ENCODE measurements at places on chromosomes 6 and 20.
A peak's percentile ranks its signal among the peaks of the same experiment; 100 is the strongest.

DNA sequence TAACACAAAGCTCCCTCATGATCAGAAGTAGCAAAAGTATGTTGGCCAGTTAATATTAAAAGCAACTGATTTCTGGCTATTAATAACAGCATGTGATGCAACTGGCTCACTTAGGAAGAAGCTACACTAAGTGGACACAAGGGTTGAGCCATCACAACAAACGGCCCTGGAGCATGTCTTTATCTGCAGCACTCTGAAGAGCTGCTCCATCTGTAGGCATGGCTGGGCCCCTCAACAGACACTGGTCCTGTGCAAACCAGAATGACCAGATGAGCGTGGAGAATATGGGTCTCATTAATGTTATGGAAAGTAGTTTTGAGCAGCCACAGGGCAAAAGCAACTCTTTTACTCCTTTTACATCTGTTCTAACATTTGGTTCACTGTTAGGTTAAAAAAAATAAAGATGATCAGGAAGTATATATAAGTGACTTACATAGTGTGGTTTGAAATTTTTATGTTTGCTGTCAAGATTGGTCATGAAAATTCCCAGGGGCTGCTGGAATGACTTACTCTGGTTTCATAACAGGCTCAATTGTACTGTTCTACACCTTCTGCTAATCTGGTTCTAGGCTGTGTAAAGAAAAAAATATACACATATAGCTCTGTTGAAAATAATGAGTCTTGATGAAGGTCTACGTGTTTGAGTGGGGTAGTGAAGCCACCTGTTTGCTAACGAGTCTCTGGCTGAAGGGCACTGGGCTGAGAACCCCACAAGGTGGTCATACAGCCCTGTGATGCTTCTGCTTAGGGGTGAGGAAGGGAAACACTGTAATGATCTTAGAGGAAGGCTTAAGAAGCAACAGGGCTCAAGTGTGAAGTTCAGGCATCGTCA, 58.1 kb downstream of the INSM1 start:
- peak; percentile 37 for DNase-seq

GRCh38 chr6:152461556-152461955, 175.6 kb downstream of the SYNE1 start:
- no peak for DNase-seq

GRCh38 chr6:107956586-107957307, 1.3 kb downstream of the SEC63 start:
- no peak for DNase-seq

DNA sequence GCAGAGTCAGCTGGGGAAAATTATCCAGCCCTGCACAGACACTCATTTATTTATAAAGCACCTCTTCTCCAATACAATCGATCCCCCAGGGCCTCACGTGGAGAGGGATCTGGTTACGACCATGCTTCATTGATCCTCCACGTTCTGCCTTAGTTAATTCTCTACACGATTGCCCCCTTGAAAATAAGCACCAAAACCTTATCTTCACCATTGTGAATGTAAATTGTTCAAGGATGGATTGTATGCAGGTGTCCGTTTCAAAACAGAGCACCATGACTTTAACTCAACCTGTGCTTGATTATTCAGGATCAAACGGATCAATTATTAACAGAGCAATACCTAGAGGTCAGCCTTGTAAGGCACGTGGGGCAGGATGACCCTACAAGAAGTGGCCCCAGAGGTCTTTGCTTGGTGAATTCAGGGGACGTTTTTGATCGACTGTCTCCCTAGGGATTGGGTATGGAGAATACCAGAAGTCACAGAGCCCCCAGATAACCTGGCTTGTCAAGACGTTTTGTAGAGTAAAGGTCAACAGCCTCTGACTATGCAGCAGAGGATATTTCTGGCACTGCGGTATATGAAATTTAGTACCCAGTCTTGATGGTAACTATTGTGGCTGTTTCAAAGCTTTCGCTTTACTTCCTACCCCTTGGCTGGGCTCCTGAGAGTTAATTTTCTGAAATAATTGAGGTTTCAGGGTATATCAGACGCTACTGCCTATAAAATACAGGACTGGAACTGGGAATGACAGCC, 112.1 kb downstream of the NFATC2 start:
- DNase-seq = no peak

- no peak for DNase-seq
These were observed 74.7 kb downstream of the GRM1 start for GRCh38 chr6:146103416-146104072.

DNA sequence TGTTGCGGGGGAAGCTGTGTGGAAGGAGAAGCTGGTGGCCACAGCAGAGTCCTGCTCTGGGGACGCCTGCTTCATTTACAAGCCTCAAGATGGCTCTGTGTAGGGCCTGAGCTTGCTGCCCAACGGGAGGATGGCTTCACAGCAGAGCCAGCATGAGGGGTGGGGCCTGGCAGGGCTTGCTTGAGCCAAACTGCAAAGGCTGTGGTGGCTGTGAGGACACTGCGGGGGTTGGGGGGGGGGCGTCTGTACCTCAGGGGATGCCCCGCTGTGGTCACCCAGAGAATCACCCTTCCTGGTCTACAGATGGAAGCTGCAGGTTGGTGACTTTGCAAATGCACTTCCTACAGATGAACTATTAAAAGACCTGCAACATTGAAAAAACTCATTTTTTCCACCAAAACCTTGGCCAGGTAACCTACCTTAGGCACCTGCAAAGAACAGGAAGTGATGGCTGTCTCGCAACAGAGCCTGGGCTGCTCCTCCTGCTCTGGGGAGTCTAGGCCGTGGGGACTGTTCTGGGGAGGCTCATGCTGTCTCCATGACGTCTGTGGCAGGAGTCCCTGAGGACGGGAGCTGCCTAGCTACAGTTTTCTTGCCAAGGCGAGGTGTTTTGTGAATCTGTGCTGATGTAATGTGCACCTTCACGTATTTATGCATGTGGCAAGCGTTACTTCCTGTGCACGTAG, 7.3 kb downstream of the NPBWR2 start:
- no peak for DNase-seq

DNA sequence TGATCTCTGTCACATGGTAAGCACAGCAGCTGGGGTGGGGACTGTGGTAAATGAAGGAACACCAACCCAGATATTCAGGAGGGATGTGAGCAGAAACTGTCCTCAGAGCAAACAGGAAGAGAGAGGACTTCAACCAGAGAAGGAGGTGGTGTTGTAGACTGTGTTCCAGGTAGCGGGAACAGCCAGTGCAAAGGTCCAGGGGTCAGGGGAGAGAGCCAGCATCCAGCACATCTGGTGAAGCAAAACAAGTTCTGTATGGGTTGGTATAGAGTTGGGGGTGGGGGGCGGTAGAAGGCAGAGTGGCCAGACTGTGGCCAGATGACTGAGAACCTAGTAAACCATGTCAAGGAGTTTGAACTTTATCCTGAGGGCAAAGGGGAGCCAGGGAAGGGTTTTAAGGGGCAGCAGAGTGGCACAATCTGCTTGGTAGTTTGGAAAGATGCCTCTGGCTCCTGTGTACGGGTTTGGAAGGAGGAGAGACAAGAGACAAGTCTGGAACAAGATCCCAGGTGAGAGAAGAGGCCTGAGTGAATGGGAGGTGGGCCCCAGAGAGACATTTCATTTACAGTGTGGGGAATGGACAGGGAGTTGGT, 27.8 kb upstream of the TTPAL start:
- no peak for DNase-seq

DNA sequence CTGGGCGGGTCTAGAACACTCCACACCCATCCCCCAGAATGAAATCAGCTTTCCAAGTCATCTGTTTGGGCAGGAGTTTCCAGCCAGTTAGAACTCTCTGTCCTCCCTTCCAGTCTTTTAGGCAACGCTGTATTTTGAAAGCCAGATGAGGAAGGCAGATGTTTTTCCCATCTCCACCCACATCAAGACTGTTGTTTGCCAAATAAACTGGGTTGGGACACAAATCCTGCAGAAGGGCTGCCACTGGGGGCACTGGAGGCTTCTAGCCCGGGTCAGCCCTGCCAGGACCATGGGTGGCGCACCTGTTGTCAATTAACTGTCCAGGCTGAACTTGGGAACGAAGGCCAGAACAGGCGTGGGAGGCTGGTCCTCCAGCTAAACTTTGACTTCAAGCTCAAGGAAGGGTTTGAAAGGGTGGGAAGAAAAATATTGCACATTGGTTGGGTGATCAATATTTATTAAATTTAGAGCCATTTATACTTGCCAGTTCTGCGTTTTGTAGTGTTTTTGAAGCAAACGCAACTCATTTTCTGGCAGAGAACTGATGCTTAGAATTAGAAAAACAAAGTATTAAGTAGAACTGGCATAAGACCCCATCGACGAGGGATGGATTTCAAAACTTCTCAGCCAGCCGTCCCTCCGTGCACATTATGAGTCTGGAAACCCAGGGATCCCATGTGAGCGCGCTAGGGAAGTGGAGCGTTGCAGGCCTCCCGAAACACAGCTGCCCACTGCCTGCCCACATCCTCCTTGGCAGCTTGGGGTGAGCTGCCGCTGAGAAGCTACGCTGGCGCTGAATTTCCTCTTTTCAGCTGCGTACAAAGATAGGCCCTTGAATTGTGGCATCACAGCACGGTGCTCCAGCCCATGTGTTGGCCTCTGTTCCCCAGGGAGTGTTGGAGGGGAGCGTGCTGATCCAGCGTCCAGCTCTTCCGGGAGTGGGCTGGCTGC, 297.4 kb downstream of the QKI start:
- peak; percentile 14 for DNase-seq

DNA sequence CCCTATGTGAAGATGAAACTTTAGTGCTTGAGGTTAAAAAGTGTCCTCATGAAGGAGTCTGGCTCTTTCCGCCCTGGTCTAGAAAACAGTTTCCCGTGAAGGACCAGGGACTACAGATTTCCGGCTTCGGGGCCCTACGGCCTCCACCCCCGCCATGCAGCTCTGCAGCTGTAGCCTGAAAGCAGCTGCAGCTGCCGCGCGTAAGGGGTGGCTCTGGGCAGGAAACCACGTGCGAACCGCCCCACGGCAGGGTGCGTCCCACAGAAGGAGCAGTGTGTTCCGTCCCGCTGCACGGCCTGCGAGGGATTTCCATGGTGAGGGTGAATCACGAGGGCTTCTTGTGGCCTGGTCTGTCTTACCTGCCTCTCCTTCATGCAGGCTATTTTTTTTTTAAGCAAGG, 117.0 kb downstream of the ERMARD start:
- no peak for DNase-seq

DNA sequence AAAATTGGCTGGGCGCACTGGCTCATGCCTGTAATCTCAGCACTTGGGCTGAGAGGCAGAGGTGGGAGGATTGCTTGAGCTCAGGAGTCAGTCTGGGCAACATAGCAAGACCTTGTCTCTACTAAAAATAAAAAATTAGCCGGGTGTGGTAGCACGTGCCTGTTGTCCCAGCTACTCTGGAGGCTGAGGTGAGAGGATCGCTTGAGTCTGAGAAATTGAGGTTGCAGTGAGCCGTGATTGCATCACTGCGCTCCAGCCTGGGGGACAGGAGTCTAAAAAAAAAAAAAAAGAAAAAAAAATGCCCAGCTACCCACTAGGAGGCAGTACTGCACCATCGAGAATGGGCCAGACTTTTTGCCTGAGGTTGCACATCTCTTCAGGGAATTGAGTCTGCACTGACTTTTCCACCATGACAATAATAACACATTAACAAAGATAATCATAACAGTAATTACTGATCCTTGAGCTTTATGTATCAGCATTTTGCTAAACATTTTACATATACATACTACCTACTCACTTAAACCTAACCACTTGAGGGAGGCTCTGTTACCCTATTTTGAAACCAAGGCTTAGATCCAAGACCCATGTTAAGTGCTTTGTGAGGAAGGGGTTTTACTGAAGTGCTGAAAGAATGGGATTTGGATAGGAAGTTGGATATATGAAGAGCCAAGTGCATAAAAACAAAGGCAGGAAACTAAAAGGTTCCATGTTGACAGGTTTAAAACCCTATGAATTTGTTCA, 21.0 kb downstream of the SRSF3 start:
- DNase-seq = peak; percentile 43

DNA sequence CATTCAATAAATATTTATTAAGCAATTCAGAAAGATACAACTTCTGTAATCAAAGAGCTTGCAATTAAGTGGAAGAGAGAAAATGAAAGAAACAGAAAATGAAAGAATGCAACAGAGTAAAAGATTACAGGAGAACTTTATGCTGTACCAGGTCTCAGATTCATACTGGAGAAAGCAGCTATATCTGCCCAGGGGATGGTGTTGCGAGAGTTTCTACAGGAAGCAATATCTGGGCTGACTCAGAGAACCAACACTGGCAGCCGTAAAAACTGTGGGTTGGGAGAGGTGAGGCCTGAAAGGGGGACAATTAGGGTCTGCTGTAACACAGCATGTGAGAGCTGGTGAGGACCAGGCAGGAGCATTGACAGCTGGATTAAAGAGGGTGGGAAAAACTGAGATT, 256.7 kb upstream of the TCF21 start:
- no peak for DNase-seq

- peak; percentile 61 for DNase-seq
These were observed 21.9 kb upstream of the CCN6 start for GRCh38 chr6:112031960-112032359.

GRCh38 chr20:24955045-24955444, 6.0 kb downstream of the CST7 start:
- DNase-seq = peak; percentile 58

DNA sequence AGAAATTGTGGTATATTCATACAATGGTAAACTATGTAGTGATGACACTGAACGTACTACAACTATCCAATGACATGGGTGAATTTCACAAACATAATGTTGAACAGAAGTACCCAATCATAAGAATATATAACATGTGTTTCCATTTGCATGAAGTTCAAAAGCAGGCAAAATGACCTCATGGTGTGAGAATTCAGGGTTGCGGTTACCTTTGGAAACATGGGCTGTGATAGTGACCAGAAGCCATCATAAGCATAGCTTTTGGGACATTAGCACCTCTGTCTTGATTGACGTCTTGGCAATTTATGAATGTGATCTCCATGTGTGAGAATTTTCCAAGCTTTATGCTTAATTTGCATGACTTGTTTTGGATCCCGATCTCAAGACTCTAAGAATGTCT, 500.1 kb upstream of the JAG1 start:
- no peak for DNase-seq

DNA sequence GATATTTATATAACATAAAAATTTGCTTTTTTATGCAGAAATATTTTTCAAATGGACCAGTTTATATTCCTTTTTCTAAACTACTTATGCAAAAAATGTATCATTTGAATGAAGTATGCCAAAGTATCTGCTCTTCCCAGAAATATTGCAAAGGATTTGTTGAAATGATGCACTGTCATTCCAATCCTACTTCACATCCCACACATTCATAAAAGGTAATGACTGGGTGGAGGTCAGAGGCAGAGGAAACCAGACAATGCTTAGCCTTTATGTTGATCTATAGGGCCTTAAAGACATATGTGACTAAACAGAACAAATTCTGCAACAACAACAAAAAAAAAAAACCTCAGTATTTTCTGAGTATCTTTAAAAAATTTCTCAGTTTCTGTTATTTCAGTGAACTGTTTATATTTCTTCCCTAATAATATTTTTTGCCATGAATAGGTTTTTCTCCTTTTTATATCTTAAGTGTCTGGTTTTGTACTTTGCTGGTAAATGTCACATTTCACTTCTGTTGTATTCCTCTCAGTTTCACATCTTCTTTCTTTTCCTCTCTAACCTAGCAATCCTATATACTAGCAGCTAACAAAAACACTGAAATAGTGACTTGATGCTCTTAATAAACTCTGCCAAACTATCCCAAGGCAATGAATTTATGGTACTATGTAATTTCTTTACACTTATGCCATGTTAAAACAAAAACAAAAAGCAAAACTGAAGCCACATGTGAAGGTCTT, 374.1 kb downstream of the BCKDHB start:
- no peak for DNase-seq

Measured in NCI-H524 (cell line).